ENCODE measurements at places on chromosomes 12 and 14.

DNA sequence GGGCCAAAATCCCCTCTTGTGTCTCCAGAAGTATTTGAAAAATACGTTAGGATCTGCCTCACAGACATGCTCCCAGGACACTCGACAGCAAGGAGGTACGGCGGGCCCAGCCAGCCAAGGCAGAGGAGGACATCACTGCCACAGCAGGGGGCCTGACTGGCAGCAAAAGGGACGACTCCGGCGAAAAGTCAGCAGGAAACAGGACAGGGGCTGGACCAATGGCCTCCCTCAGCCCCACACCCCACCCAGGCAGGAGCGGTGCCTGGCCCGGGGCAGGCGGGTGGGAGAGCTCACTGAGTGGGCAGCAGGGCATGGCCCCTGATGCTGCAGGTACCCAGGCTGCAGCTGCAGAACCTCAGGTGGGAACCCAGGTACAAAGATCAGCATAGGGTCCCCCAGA lies 17.8 kb downstream of the BRF1 start:
- no peak for DNase-seq

DNA sequence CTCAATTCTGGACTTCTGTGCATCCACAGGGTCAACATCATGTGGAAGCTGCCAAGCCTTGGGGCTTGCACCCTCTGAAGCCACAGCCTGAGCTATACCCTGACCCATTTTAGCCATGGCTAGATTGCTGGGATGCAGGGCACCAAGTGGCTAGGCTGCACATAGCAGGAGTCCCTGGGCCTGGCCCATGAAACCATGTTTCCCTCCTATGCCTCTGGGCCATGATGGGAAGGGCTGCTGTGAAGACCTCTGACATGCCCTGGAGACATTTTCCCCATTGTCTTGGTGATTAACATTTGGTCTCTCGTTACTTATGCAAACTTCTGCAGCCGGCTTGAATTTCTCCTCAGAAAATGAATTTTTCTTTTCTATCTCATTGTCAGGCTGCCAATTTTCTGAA lies 84.1 kb upstream of the KIF21A start:
- no peak for DNase-seq

GRCh38 chr14:104472536-104473243 lies 106.9 kb upstream of the C14orf180 start:
- DNase-seq = no peak

DNA sequence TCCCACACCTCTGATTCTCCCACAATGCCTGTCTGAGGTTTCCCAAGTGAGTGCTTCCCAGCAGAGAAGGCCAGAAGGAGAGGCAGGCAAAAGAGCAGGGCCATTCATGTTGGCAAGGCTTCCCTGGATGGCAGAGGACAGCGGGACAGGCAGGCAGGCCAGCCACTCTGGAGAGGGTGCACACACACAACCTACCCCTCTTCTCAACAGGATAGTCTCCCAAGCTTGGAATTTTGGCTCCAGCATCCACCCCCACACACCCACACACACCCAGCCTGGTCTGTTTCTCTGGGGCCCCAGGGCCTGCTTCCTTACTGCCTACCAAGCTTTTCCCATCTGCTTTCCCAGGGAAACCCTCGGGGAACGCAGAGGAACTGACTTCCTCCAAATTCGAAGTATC lies 15.4 kb upstream of the RACGAP1 start:
- no peak for DNase-seq

- no peak for DNase-seq
Observed at GRCh38 chr14:91117960-91118359, 4.1 kb downstream of the DGLUCY start.

DNA sequence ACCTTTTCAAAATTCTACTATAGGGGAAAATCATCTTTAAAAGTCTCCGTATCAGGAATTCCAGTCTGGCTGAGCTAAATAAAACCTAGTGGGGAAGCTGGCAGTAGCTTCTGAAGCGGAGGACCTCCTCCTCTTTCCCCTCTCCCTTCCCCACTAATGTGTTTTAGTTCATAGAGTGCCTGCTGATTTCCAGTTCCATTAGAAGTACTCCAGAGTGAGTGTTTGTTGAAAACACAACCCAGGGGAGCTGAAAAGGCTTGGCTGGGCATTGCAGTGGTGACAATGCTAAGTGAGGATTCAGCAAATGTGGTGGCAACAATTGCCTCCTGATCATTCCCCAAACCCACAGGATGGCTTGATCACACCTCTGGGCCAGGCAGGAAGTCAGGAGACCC lies 144.2 kb upstream of the FRMD6 start:
- DNase-seq = no peak

DNA sequence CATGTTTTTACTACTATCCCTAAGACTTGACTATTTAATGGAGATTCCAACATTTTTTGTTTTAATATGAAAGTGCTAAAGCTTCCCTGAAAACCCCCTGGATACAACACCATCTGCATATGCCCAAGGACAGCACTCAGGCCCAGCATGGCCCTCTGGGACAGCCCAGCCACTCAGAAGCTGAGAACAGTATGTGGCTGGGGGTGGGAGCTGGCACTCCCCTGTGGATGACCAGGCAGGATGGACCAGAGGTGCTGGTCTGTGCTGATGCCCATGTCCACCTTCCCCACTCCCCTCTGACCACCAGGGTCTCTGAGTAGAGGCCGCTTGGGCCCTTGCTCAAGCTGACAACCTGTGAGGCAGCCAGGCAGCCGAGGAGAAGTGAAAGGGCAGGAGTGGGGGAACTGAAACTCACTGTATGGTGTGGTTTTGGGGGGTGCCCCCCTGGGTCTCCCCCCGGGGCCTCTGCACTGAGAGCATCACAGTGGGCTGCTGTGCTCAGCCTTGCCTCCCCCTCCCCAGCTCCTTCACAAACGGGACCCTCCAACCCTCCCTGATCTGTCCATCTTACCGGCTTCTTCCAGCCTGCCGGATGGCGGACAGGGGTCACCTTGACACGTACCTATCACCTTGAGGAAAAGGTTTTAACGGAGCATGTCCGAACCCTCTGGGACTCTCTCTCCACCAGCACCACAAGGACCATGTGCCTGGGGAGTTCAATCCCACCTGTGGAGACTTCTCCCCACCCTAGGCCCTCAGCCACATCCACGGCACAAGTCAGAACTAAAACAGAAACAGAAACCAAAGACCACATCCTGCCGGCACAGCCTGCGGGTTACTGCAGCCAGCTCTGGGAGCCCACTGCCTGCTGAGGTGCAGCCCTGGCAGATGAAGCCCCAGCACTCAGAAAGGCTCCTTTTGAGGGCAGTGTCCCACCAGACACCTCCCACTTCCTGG lies at the start of gene TMEM229B:
TMEM229B (minus strand) TSS at position 785 of the 957 bp plus-strand sequence. CDS start 14,798 bp downstream, outside the sequence.
- peak; percentile 77 for DNase-seq

DNA sequence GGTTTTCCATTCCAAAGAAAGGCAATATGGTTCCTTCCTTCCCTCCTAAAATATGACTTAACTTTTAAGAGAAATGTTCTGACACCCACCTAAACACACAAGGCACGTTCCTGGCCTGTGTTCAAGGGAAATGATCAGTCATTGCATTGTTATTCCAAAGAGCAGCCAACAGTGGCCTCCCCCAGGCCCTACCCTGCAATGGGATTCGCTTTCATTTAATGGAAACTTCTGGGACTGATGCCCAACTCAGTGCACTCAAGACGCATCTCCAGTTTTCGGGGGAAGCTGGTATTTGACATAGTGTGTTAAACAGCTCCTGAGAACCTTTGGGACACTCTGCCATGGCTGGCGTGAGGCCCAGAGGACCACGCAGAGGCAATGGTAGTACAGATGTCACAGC lies 65.9 kb downstream of the DDX51 start:
- no peak for DNase-seq

DNA sequence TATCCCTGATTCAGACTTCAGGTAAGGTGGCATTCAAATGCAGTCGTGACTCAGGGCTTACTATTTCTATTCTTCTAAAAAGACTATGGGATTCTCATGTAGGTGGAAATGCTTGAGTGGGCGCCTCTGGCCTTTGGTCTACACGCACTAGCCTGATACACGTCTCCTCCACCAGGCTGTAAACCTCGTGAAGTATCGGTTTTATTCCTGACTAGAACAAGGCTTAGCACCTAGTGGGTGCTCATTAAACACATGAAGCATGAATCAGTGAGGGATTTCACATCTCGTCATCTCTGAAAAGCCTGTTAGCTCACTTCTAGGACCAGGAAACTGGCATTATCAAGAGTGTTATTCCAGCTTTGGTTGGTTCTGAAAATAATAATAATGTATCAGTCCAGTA lies 17.7 kb upstream of the HNF1A start:
- no peak for DNase-seq

DNA sequence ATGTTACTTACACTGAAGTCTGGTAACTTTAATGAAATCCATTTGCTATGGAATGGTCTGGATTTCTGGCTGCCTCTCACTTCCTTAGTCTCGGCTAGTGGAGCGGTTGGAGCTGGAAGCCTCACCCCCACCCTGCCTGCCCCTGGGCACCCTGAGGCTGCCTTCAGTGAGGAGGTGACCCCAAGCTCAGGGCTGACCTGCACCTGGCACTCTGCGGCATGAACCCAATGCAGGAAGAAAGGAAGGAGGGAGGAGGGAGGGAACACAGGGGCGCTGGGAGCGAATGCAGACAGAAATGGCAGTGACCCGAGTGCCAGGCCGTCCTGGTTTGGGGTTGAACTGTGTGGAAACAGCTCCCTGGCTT lies 353.1 kb downstream of the TMEM121 start:
- no peak for DNase-seq

- DNase-seq = no peak
Observed at GRCh38 chr12:43063650-43064049, 474.1 kb upstream of the PRICKLE1 start.

- DNase-seq = no peak
Observed at GRCh38 chr14:102579696-102580549, 12.5 kb upstream of the RCOR1 start.

- DNase-seq = no peak
Observed at GRCh38 chr14:106309423-106309822, 783.0 kb downstream of the TMEM121 start.

DNA sequence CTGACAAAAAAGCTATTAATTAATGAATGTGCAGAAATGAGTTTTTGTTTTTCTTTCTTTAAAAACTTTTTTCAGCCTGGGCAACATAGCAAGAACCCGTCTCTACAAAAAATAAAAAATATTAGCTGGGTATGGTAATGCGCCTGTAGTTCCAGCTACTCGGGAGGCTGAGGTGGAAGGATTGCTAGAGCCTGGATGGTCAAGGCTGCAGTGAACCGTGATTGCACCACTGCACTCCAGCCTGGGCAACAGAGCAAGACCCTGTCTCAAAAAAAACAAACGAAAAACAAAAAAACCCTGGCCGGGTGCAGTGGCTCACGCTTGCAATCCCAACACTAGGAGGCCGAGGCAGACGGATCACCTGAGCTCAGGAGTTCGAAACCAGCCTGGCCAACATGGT lies 7.9 kb downstream of the GIT2 start:
- no peak for DNase-seq

DNA sequence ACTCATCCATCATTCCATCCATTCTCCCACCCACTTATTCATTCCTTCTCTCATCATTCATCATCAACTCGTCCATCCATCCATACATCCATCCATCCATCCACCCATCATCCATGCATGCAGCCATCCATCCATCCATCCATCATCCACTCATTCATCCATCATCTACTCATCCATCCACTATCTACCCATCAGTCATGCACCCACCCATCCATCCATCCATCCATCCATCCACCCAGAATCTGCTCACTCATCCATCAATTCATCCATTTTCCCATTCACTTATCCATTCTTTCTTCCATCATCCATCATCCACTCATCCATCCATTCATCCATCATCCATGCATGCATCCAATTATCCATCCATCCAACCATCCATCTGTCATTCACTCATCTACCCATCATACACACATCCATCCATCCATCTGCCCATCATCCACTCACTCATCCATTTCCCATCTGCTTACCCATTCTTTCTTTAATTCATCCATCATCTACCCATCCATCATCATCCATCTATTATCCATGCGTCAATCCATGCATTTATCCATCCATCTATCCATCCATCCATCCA lies 107.1 kb upstream of the WSCD2 start:
- DNase-seq = no peak

GRCh38 chr12:127230843-127231260 lies 1036.1 kb upstream of the TMEM132C start:
- no peak for DNase-seq

- no peak for DNase-seq
Observed at GRCh38 chr12:51225771-51226170, 7.9 kb upstream of the POU6F1 start.

- no peak for DNase-seq
Observed at GRCh38 chr14:70884595-70885342, 22.5 kb upstream of the PCNX1 start.

GRCh38 chr14:20498622-20499021 lies 6.7 kb upstream of the RNASE10 start:
- no peak for DNase-seq

DNA sequence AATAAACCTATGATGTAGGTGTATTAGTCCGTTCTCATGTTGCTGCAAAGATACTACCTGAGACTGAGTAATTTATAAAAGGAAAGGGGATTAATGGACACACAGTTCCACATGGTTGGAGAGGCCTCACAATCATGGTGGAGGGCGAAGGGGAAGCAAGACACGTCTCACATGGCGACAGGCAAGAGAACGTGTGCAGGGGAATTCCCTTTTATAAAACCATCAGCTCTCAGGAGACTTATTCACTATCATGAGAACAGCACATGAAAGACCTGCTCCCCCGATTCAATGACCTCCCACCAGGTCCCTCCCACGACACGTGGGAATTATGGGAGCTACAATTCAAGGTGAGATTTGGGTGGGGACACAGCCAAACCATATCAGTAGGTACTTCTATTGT lies 58.7 kb upstream of the DICER1 start:
- DNase-seq = no peak

DNA sequence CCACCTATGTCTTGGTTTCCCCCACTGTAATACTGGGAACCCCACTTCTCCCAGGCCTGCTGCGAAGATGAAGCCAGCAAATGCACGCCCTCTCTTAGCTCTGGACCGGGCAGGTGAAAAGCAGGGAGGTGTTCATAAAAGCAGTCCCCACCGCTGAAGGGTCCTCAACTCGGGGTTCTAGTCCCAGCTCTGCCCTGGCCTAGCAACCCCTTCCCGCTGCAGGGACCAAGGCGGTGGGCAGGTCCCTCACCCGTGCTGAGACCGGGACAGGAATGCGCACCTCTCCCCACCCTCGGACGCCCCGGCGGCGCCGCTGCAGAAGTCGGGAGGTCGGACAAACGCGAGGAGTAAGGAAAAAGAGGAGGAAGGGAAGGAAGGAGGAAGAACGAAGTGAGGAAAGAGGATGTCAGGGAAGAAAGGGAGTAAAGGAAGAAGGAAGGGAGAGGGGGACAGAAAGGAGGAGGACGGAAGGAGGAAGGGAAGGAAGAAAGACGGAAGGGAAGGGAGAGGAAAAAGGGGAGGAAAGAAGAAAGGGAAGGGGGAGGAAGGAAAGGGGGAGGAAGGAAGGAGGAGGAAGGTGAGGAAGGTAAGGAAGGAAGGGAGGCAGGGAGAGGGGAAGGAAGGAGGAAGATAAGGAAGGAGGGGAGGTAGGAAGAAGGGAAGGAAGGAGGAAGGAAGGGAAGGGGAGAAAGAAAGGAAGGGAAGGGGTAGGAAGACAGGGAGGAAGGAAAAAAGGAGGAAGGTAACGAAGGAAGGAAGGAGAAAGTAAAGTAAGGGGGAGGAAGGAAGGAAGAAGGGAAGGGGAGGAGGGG lies 701 bp downstream of the SPRING1 start:
- no peak for DNase-seq

GRCh38 chr12:1619587-1619986 lies 9.4 kb upstream of the WNT5B start:
- no peak for DNase-seq

- DNase-seq = no peak
Observed at GRCh38 chr14:52355526-52355925, 41.4 kb downstream of the PTGER2 start.

- no peak for DNase-seq
Observed at GRCh38 chr14:35637269-35637668, 103.3 kb downstream of the INSM2 start.

Measured in CD4-positive, alpha-beta T cell treated with Interleukin-12 subunit alpha and Interleukin-12 subunit beta, for 1 hour (primary cell).